ENCODE measurements at places on chromosomes 7 and 10.

- DNase-seq: no peak
These were observed 65.5 kb downstream of the TNS3 start for GRCh38 chr7:47516386-47516785.

DNA sequence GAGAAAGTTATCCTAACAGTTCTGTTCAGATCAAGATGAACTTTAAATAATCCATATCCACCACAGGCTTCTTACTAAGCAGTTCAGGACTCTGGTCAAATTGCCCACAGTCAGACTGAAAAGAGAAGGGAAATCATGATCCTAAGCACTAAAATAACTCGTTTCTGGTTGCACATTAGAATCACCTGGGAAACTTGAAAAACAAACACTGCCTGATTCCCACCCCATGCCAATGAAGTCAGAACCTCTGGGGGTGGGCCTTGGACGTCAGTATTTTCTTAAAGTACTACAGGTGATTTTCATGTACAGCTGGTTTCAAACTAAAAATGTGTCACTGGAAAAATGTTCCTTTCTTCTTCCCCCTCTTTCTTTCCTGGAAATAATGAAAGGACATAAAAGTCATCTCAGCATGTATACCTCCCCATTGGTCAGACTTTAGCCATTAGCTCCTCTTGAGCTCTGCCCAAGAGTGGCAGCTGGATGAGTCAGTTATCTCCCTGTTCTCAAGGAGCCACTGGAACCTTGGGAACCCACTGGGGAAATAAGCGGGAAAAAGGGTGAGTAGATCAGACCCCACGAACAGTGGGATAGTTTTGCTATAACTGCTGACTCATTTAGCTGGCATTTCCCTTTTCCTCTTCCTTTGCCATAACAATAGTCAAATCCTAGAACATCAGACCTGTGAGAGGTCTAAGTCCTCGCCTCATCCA is 75.3 kb upstream of the IL6 start:
- DNase-seq: no peak

- no peak for DNase-seq
These were observed 26.0 kb downstream of the CYTH3 start for GRCh38 chr7:6246251-6246917.

DNA sequence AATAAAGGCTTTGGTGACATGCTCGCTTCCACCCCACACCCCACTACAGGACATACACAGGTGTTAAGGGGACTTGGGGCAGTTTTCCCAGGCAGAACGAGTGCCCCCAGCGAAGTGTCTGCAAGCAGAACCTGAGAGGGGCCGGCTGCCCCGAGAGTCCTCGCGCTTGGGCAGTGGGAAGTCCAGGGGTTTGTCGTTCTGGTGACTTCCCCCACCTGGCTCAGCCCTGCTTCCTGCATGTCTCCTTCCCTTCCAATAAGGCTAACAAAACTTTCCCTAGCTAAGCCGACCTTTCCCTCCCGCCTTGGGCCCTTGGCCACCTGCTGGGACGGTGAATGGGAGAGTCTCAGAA is 916 bp downstream of the VWA2 start:
- no peak for DNase-seq

GRCh38 chr7:75985518-75986146 is 8.8 kb downstream of the TMEM120A start:
- peak; percentile 73 for DNase-seq

DNA sequence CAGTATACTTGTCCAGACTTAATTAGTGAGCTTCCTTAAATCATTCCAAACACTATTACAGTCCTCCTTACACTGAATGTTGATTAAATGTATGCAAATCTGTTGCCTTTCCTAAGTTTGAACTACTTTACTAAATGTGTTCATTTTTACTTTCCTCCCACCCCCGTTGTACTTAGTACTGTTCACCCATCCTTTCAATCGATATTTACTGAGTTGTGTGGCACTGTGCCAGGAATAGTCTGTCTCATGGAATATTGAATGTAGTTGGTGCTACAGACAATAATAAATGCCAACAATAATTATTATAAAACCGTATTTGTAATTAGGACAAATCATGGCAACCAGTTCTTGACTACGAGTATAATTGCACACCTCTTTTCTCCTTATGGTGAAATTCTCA is 335.7 kb downstream of the GPR37 start:
- DNase-seq: no peak

DNA sequence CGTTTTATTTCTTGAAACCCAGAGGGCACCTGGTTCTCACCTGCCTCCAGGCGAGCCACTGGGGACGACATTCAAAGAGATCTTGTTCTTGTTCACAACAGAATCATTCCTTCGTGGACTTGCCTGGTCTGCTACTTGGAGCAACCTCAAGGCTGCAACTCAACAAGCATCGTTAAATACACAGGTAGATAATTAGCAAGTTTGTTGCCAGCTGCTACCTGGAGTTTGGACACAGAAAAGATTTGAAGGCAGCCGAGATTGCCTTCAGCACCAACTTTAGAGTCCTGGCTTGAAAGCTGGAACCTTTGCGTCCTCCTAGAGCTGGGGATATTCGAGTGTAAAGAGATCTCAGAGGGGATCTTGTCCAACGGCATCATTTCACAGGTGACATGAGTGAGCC is 89.6 kb upstream of the C7orf33 start:
- DNase-seq: no peak

DNA sequence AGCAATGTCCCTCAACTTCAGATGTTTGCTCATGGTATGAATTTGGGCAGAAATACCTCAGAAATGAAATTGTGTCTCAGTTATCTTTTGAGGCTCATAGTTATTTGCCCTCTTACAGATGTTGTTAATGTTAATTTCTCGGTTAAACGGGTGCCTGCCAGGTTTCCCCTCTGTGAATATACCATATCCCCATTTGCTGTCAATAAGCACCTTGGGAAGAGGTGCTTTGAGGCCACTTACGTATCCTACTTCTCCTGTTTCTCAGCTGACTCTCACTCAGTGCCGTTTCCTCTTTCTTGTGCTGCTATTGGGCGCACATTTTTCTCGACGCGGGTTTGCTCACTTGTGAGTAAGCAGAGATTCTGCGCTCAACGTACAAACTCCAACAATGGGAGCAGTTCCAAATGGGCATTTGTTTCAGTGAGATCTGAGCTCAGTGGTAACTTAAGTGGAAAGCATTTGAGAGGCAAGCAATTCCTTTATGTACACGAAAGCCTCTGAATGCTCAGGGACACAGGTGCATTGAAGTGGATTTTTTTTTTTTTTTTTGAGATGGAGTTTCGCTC is 34.8 kb upstream of the JAKMIP3 start:
- no peak for DNase-seq

DNA sequence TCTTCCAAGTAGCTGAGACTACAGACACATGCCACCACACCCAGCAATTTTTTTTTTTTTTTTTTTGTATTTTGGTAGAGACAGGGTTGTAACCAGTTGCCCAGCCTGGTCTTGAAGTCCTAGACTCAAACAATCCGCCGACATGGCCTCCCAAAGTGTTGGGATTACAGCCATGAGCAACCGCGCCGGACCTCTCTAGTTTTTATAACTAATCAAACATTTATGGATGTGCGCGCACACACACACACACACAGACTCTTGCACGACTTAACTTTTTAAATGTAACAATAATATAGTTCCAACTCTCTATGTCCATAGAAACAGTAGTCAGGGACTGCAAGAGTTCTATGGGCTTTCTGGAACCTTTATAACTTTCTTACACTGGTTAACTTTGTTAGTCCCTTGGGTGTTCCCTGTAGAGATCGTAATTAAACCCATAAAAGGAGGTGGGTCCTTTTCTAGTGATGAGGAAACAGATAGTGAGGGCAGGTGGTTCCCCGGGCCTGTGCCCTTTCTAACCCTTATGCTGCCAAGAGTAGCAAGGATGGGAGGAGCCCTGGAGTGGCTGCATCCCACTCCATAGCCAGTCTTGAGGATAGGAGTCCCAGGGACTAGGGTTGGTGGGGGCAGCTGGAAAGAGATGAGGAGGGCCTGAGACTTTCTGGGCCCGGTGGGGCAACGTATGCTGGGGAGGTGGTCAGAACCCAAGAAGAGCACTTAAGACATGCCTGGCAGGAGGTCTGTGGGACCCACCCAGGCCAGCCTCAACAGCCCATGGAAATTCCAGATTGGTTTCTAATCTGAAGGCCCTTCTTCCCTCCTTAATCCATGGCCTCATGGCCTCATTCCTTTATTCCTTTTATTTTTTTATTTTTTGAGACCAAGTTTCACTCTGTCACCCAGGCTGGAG is 8.6 kb downstream of the MARVELD1 start:
- DNase-seq: no peak

- DNase-seq: peak; percentile 59
These were observed 41.2 kb downstream of the TACR2 start for GRCh38 chr10:69375307-69376151.

- DNase-seq: no peak
These were observed 669.8 kb upstream of the ANKRD30A start for GRCh38 chr10:36455526-36456133.

- DNase-seq: no peak
These were observed 169.7 kb upstream of the PHYHIPL start for GRCh38 chr10:59006511-59007306.

DNA sequence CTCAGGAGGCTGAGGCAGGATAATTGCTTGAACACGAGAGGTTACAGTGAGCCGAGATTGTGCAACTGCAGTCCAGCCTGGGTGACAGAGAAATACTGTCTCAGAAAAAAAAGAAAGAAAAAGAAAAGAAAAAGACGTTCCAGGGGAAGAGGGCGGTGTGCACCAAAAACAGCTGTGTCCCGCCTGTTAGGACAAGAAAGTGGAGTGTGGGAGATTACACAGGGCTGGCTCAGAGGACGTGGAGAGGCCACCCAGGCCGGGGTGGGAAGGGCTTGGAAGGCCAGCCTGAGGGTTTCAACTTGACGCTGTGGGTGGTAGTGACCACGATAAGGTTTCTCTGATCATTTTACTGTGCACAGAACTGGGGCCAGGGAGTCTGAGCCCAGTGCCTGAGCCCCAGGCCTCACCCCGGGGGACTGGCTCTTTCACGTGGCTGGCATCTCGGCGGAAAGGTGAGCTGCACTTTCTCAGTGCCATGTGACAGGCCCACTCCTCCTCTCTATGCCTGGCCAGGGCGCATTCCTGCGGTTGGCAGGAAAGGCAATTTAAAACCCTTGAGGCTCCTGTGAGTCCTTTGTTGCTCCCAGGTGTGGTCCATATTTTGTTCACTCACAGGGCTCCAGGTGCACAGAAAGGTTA is 13.9 kb downstream of the RHBDD2 start:
- DNase-seq: peak; percentile 72

GRCh38 chr10:1251769-1252168 is 195.6 kb downstream of the WDR37 start:
- no peak for DNase-seq

- no peak for DNase-seq
These were observed 113.1 kb downstream of the PTPRN2 start for GRCh38 chr7:158474488-158474887.
